ENCODE measurements at places on chromosomes 7 and 10.

DNA sequence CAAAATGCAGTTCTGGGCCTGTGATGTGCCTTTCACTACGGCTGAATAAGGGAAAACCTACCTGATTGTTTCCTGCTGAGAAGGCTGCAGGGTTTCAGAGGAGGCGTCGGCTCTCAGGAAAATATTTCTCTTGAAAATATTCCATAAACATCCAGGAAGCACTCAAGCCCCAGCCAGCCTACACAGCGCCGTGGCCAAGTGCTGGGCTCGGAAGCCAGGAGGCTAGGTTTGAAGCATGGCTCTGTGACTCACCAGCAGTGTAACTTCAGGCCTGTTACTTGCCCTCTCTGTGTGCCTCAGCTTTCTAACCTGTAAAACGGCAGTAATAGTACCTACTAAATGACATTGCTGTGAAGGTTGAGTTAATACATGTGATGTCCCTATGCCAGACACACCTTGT, 399.1 kb downstream of the GATA3 start:
- no peak for DNase-seq

GRCh38 chr10:86041116-86041515, 325.5 kb downstream of the GRID1 start:
- no peak for DNase-seq

DNA sequence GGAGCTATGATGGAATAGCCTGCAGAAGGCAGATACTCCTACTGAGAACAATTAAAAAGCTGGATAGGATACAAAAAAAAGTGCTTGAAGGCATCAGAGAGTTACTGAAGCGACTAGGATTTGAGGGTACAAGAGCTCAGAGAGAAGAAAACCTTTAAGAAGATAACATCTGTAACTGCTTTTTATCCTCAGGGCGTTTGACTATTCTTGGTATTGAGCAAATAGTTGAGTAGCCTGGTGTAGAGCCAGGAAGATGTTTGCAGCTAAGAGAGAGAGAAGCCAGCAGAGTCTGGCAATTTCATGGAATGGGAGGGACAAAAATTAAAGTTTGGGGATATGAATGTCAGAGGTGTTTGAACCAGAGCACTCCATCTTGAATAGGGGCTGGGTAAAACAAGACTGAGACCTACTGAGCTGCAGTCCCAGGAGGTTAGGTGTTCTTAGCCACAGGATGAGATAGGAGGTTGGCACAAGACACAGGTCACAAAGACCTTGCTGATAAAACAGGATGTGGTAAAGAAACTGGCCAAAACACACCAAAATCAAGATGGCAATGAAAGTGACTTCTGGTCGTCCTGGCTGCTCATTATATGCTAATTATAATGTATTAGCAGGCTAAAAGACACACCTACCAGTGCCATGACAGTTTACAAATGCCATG, 428.8 kb downstream of the SH2D4B start:
- no peak for DNase-seq

DNA sequence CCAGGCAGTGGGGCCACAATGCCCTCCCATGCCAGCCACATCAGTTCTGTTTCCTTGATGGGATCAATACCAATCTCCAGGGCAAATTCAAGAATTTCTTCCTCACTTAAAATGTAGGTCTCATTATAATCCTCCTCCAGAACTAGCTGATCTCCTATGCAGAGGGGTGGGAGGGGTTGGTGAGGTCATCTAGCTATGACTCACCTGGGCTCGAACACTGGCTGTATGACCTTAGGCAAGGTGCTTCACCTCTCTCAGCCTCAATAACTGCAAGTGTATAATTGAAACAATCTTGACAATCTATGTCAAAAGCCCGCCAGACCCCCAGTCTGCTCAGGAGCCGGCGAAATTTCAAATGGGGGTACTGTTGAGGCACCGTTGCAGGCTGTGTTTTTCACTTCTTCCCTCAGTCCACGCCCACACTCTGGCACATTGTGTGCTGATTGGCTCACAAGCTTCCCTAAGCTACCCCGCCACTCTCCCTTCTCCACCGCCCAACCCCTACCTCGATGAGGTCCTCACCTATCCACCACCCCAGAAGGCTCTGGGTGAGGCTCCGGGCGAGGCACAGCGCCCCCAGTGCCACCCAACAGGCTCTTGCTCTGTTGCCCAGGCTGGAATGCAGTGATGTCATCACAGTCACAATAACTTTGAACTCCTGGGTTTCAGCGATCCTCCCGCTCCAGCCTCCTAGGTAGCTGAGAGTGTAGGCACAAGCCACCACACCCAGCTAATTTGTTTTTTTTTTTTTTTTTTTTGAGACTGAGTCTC, 70.5 kb downstream of the ZNF22 start:
- DNase-seq = no peak

- no peak for DNase-seq
Measured at GRCh38 chr10:93063144-93063976, 2.8 kb downstream of the CYP26C1 start.

GRCh38 chr7:128398016-128398840, 11.6 kb downstream of the IMPDH1 start:
- DNase-seq = no peak

- DNase-seq = no peak
Measured at GRCh38 chr10:15420858-15421257, 49.8 kb upstream of the FAM171A1 start.

- DNase-seq = no peak
Measured at GRCh38 chr10:1378473-1378872, 322.3 kb downstream of the WDR37 start.

- no peak for DNase-seq
Measured at GRCh38 chr10:114526126-114526503, 121.8 kb upstream of the AFAP1L2 start.

DNA sequence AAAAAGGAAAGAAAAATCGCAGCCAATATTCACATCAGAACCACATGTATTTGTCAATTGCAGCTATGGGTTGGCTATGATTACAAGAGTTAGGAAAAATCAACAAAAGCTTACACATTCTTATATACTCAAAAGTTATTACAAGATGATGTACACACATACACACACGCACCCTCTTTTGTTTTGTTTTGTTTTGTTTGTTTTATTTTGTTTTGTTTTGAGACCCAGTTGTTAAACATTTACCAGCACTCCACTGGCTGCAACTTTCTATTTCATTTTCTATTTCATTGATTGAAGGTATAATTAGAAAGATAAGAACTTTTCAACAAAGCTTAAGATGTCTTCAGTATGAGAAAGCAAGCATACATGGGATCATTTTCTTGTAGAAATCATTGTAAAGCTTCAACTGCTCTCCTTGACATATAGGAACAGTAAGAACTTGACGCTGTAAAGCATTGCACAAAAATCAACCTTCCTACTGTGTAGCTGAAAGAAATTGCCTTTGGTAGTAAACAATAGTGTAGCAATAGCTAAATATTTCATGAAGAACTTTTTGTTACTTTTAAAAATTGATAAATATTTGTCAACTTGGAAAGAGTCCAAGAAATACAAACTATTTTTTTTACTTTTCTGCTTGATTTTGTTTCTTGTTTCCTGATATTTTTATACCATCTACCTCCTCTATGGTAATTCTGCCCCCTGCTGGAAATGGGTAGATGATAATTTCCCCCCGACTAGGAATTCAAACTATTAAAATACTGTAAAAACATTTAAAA, 205.9 kb downstream of the MBL2 start:
- DNase-seq = peak; percentile 27

DNA sequence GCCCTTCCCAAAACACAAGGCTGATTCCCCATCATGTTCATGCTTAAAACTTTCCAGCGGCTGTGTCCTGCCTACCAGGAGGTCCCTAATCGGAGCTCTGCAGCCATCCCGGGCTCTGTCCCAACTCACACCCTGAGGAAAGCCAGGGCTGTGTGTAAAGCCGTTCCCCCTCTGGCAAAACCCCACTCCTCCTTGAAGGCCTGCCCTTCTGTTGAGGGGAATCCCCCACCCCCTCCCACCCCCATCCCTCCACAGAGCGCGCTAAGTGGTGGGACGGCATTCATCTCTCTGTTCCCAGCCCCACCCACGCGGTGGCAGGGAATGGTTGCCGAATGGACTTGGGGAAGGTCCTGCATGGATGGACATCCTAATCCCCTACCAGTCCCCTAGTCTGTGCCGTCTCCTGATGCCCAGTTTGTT, 667 bp upstream of the TMEM120A start:
- DNase-seq = no peak

GRCh38 chr7:92742186-92742585, 94.2 kb downstream of the CDK6 start:
- DNase-seq = no peak

GRCh38 chr7:18518555-18518954, 23.0 kb downstream of the HDAC9 start:
- no peak for DNase-seq

DNA sequence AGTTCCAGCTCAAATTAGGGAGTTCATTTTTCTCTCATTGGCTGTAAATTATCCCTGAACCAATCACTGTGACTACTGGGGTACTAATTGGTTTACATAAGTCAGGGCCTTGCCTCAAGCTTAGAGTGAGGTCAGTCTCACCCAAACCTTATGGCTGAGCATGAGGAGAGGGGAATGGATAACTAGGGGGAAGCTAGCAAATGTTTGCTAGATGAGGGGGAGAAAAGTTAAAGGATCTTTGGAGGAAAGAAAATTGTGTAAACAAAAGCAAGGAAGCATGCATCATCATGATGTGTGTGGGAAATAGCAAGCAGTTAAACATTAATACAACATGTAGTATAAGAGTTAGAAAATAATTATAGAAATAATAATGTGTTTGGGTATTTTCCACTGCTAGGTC, 121.9 kb downstream of the BBS9 start:
- no peak for DNase-seq

- DNase-seq = no peak
Measured at GRCh38 chr10:62021128-62021665, 119.7 kb downstream of the ARID5B start.

- DNase-seq = no peak
Measured at GRCh38 chr10:114220281-114220680, 18.8 kb upstream of the VWA2 start.

GRCh38 chr10:46524472-46525176, 31.8 kb downstream of the GPRIN2 start:
- DNase-seq = no peak

DNA sequence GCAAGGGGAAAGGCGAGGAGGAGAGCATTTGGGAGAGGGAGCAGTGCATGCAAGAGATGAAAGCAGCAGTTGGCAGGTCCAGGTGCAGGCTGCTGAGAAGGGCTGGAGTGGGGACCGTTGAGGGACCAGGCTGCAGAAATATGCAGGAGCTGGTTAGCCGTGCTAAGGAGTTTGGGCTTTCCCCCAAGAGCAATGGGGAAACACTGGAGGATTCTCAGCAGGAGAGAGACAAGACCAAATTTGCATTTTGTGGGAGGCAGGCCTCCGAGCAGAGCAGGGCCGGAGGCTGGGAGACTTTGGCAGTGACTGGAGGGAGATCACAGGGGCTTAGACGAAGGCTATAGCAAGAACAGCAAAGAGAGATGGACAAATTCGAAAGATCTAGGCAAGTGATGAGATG, 11.8 kb downstream of the BTBD16 start:
- DNase-seq = no peak

- no peak for DNase-seq
Measured at GRCh38 chr7:15891151-15891881, 204.8 kb upstream of the MEOX2 start.

DNA sequence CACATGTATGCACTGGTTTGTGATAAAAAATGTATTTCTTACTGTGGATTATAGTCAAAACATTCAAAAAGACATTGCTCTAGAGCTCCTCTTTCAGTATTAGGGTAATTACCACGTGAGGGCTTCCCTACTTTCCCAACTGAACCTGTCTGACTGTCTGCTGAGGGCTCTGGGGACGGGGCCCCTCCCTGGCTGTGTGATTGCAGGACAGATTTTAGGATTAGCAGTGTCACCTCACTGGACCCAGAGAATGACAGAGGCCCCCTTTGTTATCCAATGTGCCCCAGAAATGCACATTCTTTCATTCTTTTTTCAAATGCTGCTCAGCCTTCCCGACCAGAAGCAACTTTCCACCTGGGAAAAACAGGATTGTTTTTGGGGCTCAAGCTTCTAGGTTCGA, 43.6 kb upstream of the MXI1 start:
- DNase-seq = no peak

DNA sequence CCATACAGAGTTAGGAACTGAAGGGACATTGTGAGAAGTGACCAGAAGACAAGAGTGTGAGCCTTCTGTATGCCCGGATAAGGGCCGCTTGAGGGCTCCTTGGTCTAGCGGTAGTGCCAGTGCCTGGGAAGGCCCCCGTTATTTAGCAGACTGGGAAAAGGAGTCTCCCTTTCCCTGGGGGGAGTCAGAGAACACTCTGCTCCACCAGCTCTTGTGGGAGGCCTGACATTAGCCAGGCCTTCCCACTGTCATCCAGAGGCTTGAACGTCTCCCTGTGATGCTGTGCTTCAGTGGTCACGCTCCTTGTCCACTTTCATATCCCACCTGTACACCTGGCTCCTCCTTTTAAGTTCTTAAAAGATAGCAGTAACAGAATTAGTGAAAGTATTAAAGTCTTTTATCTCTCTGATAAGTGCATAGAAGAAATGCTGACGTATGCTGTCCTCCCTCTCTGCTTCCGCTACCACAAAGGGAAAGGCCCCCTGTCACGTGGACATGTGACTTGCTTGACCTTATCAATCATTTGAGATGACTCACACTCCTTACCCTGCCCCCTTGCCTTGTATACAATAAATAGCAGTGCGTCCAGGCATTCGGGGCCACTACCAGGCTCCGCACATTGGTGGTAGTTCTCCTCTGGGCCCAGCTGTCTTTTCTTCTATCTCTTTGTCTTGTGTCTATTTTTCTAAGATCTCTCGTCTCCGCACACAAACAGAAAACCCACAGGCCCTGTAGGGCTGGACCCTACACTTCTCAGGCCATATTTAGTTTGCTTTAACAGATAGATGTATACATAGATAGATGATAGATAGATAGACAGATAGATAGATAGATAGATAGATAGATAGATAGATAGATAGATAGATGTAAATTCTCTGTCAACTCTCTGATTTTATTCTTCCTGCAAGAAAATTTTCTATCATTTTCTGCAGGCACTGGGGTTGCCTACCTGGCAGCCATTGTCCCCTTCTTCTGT, 131.5 kb upstream of the JCAD start:
- no peak for DNase-seq

DNA sequence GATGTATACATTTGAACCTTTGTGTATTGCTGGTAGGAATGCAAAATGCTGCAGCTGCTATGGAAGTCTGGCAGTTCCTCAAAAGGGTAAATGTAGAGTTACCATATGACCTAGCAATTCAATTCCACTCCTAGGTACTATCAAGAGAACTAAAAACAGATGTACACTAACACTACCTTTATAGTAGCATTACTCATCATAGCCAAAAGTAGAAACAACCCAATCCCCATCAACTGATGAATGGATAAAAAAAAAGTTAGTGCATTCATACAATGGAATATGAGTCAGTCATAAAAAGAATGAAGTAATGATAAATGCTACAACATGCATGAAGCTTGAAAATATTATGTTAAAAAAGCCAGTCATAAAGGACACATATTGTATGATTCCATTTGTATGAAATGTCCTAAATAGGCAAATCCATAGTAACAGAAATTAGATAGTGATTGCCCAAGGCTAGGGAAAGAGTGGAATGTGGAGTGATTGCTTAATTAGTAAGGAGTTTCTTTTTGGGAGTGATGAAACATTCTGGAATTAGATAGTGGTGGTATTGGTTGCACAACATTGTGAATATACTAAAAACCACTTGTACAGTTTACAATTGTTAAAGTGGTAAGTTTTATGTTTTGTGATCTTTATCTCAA, 96.4 kb upstream of the AOAH start:
- no peak for DNase-seq

- DNase-seq = no peak
Measured at GRCh38 chr7:68642727-68643126, 955.5 kb upstream of the AUTS2 start.

GRCh38 chr10:634256-634655, 55.2 kb downstream of the DIP2C start:
- DNase-seq = no peak

Data from pulmonary artery endothelial cell (primary cell).